Hepatocyte (in vitro differentiated cells): ENCODE measurements at places on chromosomes 1 and 21. TPM values are rescaled to one million over a fixed set of nuclear protein-coding genes. Genes with fewer than 3 reads are reported as not detected.

DNA sequence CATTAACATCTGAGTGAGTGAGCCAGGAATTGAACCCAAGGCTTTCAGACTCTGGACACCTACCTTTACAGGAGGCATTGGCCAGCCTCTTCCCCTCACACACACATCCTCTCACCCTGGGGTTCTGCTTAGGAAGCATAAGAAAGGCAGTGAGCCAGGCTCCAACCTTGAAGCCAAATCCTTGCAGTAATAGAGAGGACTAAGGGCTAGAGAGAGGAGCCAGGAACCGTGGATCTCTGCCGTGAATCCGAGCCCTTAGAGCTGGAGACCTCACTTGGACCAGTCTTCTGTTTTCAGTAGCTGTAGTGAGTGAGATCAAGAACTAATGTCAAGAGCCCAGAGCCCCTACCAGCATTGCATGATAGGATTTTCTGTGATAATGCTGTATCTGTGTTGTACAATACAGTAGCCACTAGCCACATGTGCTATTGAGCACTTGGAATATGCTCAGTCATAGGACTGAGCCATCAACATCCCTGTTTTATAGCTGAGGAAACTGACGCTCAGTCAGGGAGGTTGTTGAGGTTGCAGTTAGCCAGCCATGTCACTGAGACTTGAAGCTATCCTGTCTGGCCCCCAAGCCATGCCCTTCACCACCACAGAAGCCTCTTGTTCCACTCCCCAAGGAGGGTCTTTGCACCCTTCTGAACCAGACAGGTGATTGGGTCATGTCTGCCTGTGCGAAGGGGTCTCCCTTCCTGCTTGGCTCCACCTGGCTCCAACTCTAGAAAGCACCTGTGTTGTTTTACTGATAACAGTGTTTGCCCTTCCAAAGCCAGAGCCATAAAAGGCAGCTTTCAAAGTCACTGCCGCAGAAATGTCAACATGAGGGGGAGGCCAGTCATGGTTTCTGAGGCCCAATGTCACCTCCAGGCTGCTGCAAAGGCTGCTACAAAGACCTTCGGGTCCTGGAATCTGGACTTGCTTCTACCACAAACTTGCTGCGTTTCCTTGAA is 101.1 kb upstream of the JUN start:
- H3K4me3 ChIP-seq, result no peak overlapping the region
- no peaks in the 10 kb centered on the region for H3K36me3 ChIP-seq
- peak overlapping the region; percentile 88 for H3K27ac ChIP-seq
- no peaks in the 10 kb centered on the region for H3K27me3 ChIP-seq
- H3K4me1 ChIP-seq, result peaks cover 45% of the 10 kb centered on the region

- DNase-seq, result no peak
- no peaks in the 10 kb centered on the region for H3K4me1 ChIP-seq
- no peaks in the 10 kb centered on the region for H3K36me3 ChIP-seq
- no peaks in the 10 kb centered on the region for H3K27me3 ChIP-seq
- H3K4me3 ChIP-seq, result no peak overlapping the region
- H3K27ac ChIP-seq, result no peak overlapping the region
Measured at GRCh38 chr1:97636941-97637340, 283.9 kb downstream of the DPYD start.

Gene ATP1A4
- total RNA-seq, result 0.68 and 4.4 TPM in 2 replicates

Gene OR2T5
- not detected in 2 replicates for total RNA-seq

DNA sequence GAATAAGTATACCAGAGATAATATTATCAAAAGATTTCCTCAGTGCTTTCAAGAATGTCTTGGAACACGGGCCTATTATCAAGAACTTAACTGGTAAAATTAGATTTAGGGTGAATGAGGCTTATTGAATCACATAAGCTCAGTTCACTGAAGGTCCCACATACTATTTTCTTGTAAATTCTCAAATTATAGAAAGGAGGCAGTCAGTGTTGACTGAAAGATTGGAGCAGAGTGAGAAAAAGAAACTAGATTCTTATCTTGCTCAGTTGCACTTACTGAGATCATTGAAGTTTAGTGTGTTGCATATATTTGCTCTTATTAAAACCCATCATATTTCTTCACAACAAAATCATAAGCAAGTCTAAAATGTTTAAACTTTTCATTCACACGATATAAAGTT is 3.9 kb upstream of the RGS1 start:
- H3K27ac ChIP-seq, result no peak overlapping the region
- DNase-seq, result no peak
- H3K4me1 ChIP-seq, result no peaks in the 10 kb centered on the region
- no peaks in the 10 kb centered on the region for H3K36me3 ChIP-seq

GRCh38 chr1:234851450-234852438 is 241.8 kb upstream of the IRF2BP2 start:
- H3K27me3 ChIP-seq, result no peaks in the 10 kb centered on the region
- H3K4me3 ChIP-seq, result no peak overlapping the region
- DNase-seq, result no peak
- peaks cover 6% of the 10 kb centered on the region for H3K4me1 ChIP-seq
- no peaks in the 10 kb centered on the region for H3K36me3 ChIP-seq

GRCh38 chr1:158999316-159000069 is 10.2 kb upstream of the IFI16 start:
- H3K4me1 ChIP-seq, result no peaks in the 10 kb centered on the region
- H3K4me3 ChIP-seq, result peak overlapping the region; percentile 45

DNA sequence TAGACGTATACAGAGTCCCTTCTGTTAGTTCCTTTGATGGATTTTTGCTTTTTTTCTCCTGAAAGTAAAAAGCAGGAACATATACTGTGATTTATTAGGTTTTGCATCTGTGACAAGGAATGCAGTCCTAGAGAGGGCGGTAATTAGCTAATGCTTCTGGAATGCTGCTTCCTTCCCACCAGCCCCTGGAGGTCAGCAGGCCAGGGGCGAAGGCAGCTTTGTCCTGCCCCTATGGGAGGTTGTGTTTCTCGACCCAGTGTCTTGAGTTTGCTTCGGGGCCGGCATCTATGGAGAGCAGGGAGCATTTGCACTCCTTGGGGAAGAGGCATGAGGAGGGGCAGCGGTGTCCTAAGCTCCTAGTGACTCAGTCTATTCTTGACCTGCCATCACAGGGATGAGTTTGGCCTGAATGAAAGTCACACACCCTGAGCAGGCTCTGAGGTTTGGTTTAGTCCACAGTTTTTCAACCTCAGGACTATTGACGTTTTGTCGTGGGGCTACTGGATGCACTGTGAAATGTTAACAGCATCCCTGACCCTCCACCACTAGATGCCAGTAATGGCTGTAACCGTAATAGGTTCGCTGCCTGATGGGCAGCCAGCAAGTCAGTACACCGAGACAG is 85.0 kb upstream of the KCNJ15 start:
- H3K36me3 ChIP-seq, result no peaks in the 10 kb centered on the region
- DNase-seq, result peak; percentile 35
- no peaks in the 10 kb centered on the region for H3K27me3 ChIP-seq
- no peak overlapping the region for H3K4me3 ChIP-seq
- H3K4me1 ChIP-seq, result peaks cover 17% of the 10 kb centered on the region

GRCh38 chr1:66503841-66504470 is 30.0 kb upstream of the SGIP1 start:
- peak; percentile 68 for DNase-seq
- H3K4me3 ChIP-seq, result no peak overlapping the region
- H3K4me1 ChIP-seq, result peaks cover 3% of the 10 kb centered on the region
- H3K36me3 ChIP-seq, result no peaks in the 10 kb centered on the region
- no peaks in the 10 kb centered on the region for H3K27me3 ChIP-seq

Gene GJA8
- total RNA-seq, result not detected in 2 replicates

DNA sequence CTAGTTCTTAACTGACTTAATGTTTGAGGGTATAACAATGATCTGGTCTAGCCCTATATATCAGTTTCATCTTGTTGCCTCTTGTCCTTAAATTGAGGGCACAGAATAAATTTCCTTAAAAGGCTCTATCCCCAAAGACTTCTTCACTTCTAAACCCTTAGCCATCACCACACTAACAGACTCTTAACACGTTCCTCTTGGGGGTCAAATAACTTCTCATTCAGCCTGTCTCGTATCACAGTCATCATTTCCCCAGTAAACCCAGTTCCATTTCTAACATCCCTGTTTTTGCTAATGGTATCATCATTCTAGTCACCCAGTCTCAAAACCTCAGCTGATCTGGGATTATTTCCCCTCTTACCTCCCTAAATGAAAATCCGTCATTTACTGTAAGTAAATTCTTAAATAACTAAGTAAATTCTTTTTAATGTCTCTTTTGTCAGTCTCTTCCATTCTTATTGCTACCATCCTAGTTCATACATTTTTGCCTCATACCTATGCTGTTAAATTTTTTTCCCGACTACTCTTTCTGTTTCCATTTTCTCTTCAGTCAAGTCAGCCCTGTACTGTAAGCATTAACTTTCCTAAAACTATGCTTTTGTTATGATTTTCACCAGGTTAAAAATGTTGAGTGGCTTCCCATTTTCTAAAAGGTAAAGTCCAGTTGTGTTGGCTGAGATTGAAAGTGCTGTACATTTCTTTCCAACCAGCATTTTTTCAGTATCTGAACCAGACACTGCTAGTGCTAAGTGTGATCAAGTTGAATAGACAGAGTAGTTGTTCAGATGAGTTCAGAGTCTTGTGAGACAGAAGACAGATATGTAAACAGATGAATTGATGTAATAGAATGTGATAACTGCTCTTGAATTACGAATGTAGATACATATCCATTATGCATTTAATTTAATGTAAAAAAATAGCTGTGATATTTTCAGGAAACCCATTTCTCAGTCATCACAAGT is 6.9 kb downstream of the CTTNBP2NL start:
- no peaks in the 10 kb centered on the region for H3K27me3 ChIP-seq
- H3K27ac ChIP-seq, result no peak overlapping the region
- no peaks in the 10 kb centered on the region for H3K36me3 ChIP-seq
- H3K4me1 ChIP-seq, result peaks cover 15% of the 10 kb centered on the region
